ENCODE measurements at places on chromosomes 2 and 18. TPM values are rescaled to one million over a fixed set of nuclear protein-coding genes. Genes with fewer than 3 reads are reported as not detected.

GRCh38 chr2:24261441-24261840 lies 86.6 kb downstream of the FAM228A start:
- DNase-seq = no peak

DNA sequence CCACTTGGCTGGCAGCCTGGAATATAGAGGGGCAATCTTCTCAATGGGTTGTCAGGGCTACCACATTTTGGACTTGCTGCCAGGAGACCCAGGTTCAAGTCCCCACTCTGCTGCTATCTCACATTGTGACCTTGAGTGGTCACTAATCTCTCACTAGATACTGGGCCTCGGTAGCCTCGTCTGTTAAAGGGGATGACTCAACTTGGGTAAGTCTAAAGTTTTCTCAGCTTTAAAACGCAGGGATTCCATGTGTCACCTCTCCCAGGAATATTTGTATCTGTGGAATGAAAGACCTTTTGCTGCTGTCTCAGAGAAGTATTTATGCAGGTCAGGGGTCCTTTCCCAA lies 86.3 kb downstream of the SEMA4F start:
- DNase-seq = no peak

DNA sequence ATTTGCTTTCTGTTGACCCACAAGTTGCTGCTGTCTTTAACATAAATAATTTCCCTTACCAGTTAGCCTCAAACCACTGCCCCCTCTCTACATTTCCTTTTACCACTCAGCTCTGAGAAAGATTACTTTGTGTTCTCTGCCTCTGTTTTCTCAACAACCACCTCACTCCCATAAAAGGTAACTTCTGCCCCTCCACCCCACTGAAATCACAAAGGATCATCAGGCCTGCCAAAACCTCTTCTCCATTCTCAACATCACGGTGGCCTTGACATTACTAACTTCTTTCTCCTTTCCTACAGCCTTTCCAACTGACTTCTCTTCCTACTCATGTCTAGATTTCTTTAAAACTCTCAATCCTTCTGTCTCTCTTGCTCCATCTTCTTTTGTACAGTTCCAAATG lies 10.1 kb downstream of the ACADL start:
- DNase-seq = no peak

GRCh38 chr2:6741229-6741628 lies 124.5 kb downstream of the CMPK2 start:
- DNase-seq = no peak

DNA sequence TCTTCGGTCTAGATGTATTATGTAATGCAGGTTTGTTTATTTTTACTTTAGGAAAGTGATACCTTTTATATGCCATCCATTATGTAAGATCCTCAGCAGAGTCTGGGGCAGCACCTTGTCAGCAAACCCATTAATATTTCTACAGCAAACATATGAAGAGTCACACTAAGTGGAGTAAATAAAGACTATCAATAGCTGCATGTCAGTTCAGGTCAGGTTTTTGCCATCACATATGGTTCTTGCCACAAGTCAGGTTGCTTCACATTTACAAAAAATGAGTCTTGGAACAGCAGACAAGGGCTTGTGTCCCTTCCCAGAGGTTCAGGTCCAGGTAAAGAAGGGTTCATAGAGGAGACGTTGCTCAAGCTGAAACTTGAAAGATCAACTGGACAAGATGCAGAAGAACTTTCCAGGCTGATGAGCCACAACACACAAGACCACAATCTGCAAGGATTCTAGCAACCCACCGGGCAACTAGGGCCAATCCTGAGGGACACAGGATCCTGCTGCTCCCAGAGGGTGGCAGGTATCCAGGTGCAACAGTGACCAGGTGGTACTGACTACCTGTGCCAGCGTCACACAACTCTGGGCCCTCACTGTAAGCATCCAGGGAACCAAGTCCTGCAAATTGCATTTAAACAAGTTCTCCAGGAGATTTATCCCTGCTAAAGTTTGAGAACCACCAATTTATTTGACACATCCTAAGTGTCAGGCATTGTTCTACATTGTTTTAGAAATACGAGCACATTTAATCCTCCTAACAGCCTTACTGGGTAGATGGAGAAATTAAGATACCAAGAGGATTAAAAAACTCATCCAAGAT lies 215.8 kb downstream of the ALPK2 start:
- no peak for DNase-seq

- peak; percentile 24 for DNase-seq
These were observed at the start of gene TMEM163 for GRCh38 chr2:134718817-134719814. Gene TMEM163 (minus strand): TSS chr2:134719000.

- no peak for DNase-seq
These were observed 58.5 kb downstream of the PKDCC start for GRCh38 chr2:42106257-42106816.

DNA sequence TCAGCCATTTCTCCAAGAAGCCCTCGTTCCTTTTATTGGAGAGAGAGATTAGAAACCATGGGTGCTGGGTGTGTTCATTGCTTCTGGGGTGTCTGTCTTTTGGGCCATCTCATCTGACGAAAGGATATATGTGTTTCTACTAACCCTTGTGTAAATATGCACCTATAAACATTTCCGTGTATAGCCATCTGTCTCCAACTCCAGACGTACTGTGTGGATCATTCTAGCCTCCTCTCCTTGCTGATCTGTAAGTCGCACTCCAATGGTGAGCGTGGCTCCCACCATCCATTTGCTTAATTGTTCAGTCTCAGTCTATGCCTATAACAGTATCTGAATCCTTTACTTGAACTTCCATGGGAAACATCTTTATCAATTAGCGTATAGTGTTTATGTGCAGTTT lies 1.8 kb downstream of the RBFA start:
- no peak for DNase-seq

DNA sequence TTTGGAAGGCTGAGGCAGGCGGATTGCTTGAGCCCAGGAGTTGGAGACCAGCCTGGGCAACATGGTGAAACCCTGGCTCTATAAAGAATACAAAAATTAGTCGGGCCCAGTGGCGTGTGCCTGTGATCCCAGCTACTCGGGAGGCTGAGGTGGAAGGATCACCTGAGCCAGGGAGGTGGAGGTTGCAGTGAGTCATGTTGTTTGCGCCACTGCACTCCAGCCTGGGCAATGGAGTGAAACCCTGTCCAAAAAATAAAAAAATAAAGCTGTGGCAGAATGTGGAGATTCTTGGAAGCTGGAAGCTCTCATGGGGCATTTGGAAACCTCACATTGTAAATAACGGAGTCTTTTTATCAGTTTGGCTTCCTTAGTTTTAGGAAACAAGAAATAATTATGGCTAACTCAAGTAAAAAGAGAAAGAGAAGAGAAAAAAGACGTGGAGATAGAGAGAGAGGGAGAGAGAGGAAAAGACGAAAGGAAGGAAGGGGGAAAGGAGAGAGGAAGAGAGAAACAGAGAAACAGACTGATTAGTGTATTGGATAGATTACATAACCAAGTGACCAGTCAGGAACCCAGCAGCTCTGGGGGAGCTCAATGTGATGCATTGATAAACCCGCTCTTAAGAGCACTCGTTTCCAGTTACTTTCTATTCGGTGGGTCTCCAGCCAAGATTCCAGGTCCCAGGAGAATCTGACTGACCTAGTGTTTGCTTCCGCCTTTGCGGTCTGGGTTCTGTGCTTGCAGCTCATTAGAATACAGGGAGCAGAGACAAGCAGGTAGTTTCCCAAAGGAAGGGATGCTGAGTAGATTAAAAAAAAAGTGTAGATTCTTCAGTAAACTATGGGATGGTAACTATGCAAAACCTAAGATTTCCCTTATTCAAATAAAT lies 1.1 kb upstream of the SPAST start:
- DNase-seq = no peak

DNA sequence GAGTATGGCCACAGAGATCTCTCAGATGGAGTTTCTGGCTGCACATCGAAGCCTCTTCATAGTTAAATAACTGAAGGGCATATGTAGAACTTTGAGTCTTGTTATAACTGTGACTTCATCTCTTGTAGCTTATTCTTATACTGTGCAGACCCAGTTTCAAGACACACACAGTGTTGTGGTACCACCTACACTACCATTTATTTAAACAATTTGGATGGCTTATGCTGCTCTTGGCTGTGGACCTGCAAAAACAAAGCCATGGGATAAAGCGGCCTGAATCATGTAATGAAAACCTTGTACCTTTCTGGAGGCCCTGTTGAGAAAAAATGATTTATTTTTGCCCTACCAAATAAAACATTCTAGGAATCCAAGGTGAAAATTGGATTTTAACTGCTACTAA lies 262.8 kb upstream of the RASGRP3 start:
- no peak for DNase-seq

- DNase-seq = no peak
These were observed 425.7 kb downstream of the SETBP1 start for GRCh38 chr18:45106331-45106774.

DNA sequence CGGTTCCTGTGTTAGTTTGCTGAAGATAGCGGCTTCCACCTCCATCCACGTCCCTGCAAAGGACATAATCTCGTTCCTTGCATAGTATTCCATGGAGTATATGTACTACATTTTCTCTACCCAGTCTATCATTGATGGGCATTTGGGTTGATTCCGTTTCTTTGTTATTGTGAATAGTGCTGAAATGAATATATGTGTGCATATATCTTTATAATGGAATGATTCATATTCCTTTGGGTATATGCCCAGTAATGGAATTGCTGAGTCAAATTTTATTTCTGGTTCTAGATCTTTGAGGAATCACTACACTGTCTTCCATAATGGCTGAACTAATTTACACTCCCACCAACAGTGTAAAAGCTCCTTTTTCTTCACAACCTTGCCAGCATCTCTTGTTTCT lies 255.4 kb upstream of the CDH2 start:
- DNase-seq = no peak

- DNase-seq = no peak
These were observed 62.4 kb downstream of the PPP1R1C start for GRCh38 chr2:182048088-182048487.

- DNase-seq = no peak
These were observed 106.6 kb upstream of the STON1 start for GRCh38 chr2:48423376-48423775.

Gene MAP3K19
- total RNA-seq = not detected

Gene GLB1L
- total RNA-seq = 6.1 TPM

Gene UPP2
- total RNA-seq = not detected

Gene ALLC
- total RNA-seq = not detected

Gene STPG4
- total RNA-seq = not detected

Gene CABYR
- 2.6 TPM for total RNA-seq
